ENCODE measurements at places on chromosomes 12 and 14.
A peak's percentile ranks its signal among the peaks of the same experiment; 100 is the strongest.

- no peak for DNase-seq
Measured at GRCh38 chr14:72075649-72076334, 143.6 kb downstream of the RGS6 start.

DNA sequence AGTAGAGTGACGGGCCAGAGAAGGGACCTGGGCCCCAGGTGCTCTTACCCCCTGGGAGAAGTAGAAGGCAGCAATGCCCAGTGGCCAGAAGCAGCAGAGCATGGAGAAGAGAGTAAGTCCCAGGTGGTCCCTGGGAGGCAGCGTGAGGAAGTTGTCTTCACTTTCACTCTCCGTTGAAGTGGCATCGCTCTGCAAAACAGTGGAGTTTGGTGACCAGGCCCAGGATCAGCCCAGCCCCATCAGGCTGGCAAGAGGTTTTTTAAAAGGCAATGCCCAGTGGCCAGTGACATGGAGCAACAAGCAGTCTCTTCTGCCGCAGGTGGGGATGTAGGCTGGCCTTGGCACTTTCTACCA lies 18.2 kb downstream of the SYNDIG1L start:
- no peak for DNase-seq

DNA sequence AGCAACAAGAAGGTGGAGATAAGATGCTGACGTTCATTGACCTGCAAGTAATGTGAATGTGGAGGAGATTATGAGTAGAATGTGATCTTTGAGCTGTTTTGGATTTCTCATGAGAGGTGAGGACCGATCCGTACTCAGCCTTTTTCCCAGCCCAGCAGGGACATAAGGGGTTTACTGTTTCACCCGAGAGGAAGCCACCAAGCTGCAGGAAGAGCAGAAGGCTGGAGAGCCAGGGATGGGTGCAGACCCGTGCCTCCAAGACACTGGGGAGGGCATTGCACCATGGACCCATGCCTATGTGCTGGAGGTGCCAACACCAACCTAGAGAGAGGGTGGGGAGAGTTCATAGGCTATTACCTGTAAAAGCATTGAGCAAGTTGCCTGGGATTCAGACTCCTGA lies 206.0 kb upstream of the DIO3 start:
- no peak for DNase-seq

DNA sequence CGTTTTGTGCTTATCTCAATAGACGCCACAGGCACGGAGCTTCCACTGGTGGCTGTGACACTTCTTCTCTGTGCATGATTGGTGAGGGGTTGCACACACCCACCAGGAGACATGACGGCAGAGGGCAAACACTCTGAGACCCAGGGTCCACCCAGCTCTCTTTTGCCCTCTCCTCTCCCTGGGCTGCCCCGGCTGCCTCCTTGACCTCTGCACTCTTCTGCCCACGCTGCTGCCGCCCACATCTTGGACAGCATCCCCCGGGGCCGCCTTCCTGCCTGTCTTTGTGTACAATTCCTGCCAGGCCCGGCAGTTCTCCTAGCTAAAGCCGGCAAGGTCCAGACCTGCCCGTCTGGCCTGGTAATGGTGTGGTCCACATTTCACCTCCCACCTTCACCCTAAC lies 44.7 kb downstream of the DPF3 start:
- DNase-seq = no peak

- no peak for DNase-seq
Measured at GRCh38 chr12:71400481-71400880, 39.1 kb upstream of the LGR5 start.

GRCh38 chr14:101125313-101125712 lies 221.8 kb upstream of the RTL1 start:
- no peak for DNase-seq

DNA sequence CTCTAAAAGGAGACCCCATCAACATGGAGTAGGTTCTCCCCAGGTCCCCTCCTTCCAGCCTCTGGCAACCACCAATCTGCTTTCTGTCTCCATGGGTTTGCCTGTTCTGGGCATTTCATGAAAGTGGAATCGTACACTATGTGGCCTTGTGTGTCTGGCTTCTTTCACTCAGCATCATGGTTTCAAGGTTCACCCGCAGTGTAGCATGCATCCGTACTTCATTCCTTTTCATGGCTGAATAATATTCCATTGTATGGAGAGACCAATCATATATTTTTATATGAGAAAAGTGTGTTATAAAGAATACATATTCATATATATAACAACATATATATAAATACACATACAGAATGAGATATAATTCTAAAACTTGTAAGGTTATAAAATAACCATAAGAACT lies 19.8 kb downstream of the NCOR2 start:
- DNase-seq = no peak

DNA sequence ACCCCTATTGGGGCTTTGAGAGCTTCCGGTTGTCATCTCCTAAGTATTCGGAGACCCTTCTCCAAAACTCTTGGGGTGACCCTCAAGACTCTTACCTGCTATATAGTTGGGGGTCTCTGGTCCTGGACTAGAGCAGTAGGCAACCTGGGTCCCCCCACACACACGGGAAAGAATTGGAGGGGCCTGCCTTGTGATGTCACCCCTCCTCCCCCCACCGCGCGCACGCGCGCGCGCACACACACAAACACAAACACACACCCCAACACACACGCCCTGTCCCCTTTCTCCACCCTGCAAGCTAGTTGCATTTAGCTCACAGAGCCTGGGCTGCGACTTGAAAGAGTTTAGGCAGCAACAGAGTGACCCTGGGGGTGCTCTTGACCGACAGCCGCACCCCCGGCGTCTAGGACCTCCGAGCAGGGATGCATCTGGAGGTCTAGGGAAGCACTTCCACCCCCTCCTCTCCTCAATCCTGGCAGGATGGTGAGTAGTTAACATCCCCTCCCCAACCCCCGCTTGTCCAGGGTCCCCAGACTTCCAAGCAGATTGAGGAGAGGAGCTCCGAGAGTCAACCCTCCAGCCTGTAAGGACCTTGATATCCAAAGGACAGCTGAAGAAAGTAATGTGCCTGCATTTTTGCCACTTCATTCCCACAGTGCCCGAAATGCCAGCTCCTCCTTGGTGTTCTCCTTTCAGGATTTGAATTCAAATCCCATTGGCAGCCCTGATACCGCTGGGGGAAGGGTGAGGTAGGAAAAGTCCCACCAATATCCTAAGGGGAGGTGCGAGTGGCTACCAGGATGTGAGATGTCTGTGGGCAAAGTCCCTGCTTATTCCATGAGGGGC lies 1.4 kb upstream of the DNAJC14 start:
- peak; percentile 64 for DNase-seq

DNA sequence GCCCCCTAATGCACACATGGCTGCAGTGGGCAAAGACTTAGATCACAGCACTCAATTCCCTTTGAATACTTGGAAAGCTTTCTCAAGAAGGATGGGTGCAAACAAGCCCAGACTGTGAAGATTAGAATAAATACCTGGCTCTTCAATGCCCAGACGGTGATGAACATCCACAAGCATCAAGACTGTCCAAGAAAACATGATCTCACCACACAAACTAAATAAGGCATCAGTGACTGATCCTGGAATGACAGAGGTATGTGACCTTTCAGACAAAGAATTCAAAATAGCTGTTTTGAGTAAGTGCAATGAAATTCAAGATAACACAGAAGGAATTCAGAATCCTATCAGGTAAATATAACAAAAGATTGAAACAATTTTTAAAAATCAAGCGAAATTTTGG lies 43.8 kb upstream of the ZDHHC17 start:
- DNase-seq = no peak

DNA sequence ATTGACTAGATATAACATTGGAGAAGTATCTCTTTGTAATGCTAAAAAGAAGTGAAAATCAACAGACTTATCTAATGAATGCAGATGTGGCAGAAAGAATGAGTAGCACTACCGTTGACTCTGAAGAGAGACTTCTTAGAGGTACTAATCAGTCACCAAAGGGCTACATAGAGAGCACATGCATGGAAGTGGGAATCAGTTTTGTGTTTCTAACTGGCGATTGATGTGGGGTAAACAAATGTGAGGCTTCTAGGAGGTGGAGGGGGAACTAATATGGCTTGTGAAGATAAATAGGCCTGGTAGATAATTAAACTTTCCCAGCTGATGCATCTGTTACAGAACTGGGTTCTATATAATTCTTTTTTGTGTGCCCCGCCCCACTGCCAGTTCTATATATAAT lies 10.5 kb downstream of the COCH start:
- no peak for DNase-seq

DNA sequence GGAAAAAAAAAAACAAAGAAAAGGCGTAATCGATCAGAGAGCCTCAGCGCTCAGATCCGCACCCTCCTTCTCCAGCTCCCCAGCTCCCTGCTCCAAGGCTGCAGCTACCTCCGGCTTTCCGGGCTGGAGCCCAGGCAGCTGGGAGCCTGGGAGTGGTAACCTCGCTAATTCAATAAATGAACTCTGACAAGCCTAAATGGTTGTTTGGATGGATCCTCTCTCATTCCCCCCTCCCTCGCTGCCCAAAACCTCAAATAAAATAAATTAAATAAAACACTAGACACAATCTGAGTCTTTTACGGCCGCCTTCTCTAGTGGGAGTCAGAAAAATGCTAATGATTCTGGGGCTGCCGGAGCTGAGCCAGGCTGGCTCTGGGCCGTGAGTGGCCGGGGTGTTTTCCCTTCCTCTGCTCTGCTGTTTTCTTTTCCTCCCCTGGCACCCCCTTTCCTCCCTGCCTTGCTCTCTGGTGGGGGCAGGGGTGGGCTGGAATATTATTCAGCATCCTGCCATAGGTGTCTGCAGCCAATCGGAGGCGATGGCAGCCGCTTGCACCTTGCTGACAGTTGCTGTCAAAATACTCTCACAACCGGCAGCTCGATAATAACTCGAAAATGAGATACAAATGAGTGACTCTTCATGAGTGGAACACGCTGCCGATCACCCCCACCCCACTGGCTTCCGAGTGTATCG lies 76.1 kb downstream of the RBM19 start:
- DNase-seq = no peak

DNA sequence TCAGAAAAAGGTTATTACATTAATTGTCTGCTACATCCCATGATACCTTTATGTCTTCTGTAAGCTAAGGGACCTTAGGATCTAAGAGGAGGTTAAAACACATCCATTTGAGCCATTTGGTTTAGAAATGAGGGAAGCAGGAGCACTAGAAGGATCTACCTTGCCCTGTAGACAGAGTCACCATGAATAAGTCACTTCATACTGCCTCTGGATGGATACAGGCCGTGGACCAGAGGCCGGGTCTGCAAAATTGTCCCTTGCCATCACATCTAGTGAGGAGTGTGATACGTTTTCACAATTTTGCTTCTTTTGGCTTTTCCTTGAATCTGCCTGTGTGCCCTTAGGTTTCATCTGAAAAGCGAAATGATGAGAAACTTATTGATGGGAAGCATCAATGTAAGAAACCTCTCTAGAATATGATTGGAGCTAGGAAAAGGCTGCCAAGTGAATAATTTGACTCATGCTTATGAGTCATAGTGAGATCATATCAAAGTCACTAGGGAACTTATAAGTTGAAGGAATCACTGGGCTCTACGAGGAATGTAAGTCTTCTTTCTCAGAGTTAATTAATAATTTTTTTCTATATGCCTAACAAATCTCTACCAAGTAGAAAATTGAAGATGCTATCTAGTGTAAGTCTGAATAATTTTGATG lies 10.8 kb downstream of the GLRX5 start:
- DNase-seq = no peak

- DNase-seq = no peak
Measured at GRCh38 chr14:58762629-58763028, 124.9 kb downstream of the DACT1 start.

Data from CD4-positive, alpha-beta T cell treated with Interleukin-4 for 1 hour (primary cell).